ENCODE measurements at places on chromosomes 6 and 20.

DNA sequence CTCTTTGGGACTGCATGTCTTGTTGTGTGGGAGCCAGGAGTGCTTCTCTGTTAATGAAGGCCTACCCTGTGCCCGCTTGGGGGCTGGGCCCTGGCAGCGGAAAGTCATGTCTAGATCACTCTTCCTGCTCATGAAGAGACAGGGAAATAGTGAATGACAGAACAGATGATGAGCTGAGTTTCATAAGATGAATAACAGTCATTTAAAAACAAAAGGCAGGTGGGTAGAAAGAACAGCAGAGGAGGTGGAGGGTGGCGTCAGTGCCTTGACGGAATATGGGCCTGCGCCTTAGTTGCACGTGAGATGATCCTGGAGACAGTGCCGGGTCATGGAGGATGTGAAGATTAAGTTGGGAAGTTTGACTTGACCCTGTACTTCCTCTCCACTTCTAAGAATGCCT lies 85.5 kb downstream of the ARID1B start:
- no peak for DNase-seq

DNA sequence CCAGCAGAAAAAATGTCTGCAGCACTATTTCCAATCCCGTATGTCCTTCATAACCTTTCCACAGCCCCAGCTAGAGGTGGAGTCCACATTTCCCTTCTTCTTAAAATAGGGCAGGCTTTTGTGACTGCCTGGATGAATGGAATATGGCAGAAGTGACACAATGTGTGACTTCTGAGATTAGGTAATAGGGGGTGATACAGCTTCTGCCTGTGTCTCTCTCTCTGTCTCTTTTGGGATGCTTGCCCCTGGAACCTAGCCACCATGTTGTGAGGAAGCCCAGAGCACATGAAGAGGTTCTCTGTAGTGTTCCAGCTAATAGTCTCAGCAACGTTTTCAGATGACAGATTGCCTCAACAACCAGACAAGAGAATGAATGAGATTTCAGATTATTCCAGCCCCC lies 51.4 kb downstream of the CLIC5 start:
- no peak for DNase-seq

GRCh38 chr6:132060591-132060990 lies 109.4 kb upstream of the CCN2 start:
- DNase-seq, result no peak

DNA sequence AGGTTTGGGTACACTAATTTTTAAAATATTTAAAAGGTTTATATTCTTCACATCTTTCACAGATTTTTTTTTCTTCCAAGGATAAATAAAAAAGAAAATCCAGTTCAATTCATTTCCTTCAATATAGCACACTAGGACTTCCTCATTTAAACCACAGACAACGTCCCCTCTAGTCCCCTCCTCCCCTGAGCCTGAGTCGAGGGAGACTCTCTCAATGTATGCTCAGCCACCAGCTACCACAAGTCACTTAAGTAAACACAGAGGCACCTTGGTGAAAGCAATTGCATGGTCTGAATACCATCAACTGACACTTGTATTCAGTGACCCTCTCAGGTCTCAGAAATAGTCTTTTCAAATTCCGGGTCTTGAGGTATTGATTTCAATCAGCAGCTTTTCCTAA lies 88.6 kb downstream of the SIM1 start:
- DNase-seq, result no peak

DNA sequence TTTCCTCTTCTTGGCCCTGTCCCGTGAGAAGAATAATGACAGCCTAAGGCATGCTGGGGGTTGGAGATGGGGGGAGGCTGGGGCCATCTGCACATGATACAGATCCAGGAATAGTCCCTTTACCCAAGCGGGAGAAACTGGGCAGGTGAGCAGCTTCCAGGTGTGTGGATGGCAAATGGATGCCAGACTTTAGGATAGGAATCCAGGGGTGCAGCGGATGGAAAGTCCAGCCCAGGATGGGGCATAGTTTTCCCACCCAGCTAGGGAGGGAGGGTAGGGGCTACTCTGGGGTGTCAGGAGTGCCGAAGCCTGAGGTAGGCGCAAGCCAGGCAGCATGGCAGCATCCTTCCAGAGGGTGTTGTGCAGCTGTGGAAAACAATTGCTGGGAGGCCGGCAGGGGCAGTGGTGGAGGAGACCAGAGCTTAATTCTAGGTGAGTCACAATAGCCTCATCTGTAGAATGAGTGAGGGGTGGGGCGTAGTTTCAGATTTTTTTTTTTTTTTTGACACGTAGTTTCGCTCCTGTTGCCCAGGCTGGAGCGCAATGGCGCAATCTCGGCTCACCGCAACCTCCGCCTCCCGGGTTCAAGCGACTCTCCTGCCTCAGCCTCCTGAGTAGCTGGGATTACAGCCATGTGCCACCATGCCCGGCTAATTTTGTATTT lies 15.4 kb upstream of the FAM110A start:
- DNase-seq, result no peak

DNA sequence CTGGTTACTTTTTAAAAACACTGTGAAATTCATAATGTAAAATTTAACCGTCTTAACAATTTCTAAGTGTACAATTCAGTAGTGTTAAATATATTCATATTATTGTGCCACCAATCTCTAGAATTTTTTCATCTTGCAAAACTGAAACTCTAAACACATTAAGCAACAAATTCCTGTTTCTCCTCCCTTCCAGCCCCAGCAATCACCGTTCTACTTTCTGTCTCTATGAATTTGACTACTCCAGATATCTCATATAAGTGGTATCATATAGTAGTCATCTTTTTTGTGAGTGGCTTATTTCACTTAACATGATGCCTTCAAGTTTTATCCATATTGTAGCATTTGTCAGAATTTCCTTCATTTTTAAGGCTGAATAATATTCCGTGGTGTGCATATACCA lies 44.7 kb downstream of the RSPH3 start:
- DNase-seq, result no peak

DNA sequence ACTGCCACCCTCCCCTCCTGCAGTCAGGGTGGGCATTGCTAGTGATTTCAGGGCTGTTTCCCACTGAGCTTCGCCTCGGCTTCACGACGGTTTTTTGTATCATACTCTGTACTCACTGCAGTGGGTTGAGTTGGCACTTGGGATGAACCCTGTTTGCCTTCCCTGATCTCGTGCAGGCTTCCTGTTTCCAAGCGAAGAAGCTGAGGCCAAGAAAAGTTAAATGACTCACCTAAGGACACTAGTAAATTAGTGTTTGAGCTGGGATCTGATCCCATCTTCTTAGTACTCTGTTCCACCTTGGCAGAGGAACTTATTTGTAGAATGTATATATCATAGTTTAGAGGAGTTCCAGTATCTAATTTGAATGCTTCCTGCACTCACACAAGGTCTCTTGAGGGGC lies 50.3 kb upstream of the VSTM2L start:
- DNase-seq, result no peak

GRCh38 chr6:40762981-40763380 lies 175.8 kb upstream of the LRFN2 start:
- DNase-seq, result no peak

- DNase-seq, result no peak
Measured at GRCh38 chr6:16198061-16198705, 40.2 kb upstream of the GMPR start.

GRCh38 chr6:137973201-137973600 lies 106.1 kb downstream of the TNFAIP3 start:
- no peak for DNase-seq

DNA sequence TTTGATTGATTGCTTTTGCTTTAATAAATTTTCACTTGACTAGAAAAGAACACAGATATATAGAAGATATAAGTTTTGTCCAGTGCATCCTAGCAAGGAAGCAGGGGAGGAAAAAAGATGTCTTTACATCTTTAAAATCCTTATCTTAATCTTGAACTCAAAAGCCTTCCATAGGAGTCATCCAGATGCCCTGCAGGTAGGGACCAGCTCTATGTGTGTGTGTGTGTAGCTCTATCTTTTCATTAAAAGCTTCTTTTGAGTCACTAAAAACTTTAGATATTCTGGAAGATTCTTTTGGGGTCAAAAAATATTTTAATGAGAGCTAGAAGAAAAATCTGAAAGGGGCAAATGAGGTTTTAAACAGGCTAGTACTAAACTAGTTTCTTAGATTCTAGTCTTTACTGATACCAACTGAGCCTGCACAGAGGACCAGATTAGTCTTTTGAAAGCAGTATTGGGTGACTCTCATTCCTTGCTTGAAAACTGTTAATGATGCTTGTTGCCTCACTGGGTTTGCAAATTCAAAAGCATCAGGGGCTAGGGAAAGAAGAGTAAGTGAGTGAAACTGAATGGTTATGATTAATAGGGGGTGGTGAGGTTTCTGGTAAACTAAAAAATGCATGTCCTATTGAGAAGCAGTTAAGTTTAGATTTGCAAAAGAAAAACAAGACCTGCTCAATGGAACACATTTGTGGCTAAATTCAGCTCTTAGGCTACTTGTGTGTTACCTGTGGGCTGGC lies 40.6 kb upstream of the JAG1 start:
- DNase-seq, result no peak

DNA sequence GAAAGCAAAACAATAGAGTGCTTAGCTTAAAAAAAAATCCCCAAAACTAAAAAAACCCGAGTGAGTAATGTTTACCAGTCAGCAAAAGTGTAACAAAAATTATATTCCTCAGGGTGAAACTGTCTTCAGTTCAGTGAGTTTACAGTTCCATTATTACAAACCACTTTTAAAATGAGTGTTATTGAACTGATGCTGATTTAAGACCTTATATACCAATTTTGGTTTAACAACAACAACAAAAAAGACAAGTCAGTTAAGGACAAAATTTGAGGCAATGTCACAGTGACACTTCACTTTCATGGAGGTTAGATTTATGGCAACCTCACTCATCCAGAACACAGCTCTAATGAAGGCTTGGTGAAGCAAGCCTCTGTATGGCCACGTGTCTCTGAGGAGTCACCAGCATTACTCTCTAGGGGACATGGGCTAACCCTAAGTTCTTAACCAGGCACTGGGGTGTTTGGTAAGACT lies 630.8 kb downstream of the PHF3 start:
- no peak for DNase-seq

- no peak for DNase-seq
Measured at GRCh38 chr20:38040276-38040675, 6.7 kb downstream of the RPRD1B start.

DNA sequence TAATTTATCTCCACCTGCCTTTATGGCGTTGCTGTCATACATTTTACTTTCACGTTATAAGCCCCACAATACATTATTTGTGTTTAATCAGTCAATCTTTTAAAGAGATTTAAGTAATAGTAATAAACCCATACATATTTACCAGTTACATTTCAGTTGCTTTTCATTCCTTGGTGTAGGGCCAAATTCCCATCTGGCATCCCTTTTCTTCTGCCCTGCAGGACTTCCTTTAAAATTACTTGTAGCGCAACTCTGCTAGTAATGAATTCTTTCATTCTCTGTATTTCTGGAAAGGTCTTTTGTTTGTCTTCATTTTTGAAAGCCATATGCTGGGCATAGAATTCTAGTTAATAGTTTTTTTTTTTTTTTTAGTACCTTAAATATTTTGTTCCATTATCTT lies 24.9 kb downstream of the ZNF334 start:
- no peak for DNase-seq

DNA sequence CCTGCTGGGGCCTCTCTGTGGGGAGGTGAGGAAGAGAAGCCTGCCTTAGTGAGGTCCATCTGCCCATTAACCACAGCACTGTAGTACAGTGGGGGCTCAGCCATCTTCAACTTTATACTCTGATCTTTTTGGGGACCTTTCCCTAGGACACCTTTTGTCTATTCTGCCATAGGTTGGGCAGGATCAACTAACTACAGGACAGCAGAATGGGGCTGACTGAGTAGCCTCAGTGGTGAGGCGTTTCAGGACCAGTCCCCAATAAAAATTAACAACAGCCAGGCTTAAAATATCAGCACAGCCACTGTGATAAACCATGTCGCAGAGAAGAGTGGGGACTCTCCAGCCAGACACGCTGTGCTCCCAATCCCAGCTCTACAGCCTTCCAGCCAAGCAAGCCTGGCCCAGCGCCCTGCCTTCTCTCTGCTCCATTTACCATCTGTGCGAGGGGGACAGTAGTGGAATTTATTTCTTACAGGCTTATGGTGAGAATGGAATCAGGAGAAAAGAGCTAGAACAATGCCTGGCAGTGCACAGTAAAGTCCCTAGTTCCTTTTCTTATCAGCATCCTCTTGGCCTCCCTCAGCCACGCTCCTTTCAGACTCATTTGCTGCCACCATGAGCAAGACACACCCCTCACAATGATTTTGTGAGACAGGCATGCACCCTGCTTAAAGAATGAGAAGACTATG lies 75.5 kb downstream of the SLC22A23 start:
- DNase-seq, result no peak

GRCh38 chr20:52291109-52291508 lies 99.5 kb upstream of the ZFP64 start:
- no peak for DNase-seq

DNA sequence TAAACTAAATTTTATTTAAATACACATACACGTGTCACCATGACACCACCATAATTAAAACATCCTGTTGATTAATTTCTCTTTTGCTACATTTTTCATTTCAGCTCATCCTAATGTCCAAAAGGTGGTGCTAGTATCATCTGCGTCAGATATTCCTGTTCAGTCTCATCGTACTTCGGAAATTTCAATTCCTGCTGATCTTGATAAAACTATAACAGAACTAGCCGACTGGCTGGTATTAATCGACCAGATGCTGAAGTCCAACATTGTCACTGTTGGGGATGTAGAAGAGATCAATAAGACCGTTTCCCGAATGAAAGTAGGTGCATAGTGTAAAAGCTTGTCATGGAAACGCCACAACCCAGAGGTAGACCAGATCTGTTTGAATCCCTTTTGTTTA lies 263.4 kb downstream of the UTRN start:
- no peak for DNase-seq

DNA sequence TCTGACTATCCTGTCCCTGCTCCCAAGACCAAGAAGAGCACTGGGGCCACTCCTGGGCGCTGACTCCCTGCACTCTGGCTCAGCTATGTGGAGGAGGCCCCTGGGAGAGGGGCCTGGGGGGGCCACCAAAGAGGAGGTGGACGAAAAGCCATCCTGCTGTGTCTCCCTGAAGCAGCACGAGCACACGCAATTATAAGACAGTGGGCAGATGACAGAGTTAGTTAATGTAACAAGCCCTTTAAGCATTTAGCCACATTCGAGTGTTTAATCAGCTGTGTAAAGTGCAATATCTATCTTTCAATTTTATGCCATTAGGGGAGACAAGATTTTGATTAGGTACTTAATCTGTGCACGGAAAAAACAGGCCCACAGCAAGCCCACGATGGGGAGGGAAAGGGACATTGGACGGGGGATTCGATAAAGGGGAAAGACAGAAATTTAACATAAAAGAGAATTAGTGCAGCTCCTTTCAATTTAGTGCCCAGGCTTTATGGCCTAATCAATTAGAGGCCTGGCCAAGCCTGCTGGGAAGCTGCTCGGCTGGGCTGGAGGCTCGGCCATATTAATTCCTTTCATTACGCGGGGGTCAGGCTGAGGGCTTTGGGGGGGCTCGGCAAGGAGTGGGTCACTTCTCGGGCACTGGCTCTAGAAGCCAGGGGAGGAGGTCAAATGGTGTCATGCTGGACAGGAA lies 286.2 kb downstream of the DHX35 start:
- DNase-seq, result no peak

DNA sequence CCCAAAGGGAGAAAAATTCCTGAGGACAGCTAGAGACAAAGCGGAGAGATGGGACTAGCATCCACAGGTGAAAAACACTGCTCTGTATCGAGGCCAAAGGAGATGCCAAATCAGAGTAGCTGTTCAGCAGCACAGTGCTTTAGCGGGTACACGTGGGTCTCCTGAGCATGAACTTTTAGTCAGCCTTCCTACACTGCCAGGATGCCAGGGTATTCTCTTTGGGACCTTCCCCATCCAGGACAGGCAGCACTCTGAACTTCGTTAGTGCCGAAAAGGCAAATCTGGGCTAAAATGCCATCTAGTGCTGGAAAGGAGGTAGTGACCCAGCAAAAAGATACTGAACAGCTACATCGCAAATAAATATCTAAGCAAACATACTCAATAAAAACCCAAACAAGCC lies 64.9 kb downstream of the C6orf58 start:
- no peak for DNase-seq

Measured in frontal cortex (tissue), 4 donors.